Upper lobe of right lung (tissue), 1 donor: ENCODE measurements at places on chromosomes 13 and 19. TPM values are rescaled to one million over a fixed set of nuclear protein-coding genes. Genes with fewer than 3 reads are reported as not detected.

DNA sequence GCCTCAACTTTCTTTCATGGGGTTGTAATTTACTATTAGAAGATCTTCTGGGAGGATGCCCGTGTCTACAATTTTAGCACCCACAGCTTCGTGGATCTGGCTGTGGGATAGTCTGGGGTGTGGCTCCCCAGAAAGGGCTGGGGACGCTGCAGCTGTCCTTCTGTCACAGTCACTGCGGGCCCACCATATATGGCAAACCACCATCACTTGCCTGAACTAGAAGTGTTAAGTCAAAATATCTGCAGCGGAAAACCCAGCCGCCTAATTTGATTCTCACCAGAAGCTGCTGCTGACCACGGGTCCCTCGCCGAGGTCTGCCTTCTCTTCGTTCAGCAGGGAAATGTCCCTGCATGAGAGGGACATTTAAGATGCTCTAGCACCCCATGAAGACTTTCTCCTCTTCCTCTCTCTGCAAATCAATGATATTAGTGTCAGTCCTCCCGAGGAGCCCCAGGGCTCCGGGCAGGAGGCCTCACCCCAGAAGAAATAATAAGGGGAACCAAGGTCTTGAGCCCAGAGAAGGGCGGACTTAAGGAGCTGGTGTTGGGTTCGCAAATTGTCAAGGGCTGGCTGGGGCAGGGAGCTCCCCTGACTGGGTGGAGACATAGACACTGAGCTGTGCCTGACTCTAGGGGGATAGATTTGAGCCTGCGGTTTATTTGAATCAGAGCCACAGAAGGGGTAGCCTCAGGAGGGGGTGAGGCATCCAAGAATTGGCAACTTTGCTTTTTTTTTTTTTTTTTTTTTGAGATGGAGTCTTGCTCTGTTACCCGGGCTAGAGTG, 3.0 kb upstream of the MATK start:
- H3K4me3 ChIP-seq: no peak overlapping the region
- DNase-seq: no peak
- peaks cover 2% of the 10 kb centered on the region for H3K27me3 ChIP-seq
- no peaks in the 10 kb centered on the region for H3K4me1 ChIP-seq
- no peaks in the 10 kb centered on the region for H3K36me3 ChIP-seq

DNA sequence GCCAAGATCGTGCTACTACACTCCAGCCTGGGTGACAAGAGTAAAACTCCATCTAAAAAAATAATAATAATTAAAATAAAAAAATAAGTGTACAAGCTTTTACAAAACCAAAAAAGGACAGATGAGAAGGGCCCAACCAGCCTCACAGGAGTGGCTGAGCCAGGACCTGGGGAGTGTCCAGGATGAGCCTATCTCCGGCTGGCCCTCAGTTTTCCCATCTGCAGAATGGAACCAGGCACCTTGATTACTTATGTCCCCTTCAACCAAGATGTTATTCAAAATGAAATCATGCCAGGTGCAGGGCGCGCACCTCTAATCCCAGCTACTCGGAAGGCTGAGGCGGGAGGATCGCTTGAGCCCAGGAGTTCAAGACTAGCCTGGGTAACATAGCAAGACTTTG, 9.5 kb upstream of the IFI30 start:
- DNase-seq: no peak
- H3K4me3 ChIP-seq: no peak overlapping the region
- H3K4me1 ChIP-seq: peaks cover 12% of the 10 kb centered on the region
- H3K27ac ChIP-seq: no peak overlapping the region

DNA sequence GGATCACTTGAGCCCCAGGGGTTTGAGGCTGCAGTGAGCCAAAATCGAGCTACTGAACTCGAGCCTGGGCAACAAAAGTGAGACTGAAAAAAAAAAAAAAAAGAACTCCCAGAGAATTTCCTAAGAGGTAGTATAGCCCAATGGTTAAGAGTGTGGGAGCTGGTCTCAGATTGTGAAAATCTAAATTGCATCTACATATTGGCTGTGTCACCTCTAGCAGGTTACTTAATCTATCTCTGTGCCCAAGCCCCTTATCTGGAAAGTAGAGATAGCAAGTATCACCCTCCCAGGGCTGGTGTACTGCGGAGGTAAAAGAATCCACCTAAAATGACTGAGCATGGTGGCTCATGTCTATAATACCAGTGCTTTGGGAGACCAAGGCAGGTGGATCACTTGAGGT, 3.7 kb upstream of the PLAUR start:
- no peaks in the 10 kb centered on the region for H3K27me3 ChIP-seq
- H3K27ac ChIP-seq: no peak overlapping the region
- peaks cover 9% of the 10 kb centered on the region for H3K4me1 ChIP-seq
- H3K36me3 ChIP-seq: no peaks in the 10 kb centered on the region
- no peak overlapping the region for H3K4me3 ChIP-seq

GRCh38 chr13:45628094-45628493, 12.6 kb upstream of the ERICH6B start:
- H3K36me3 ChIP-seq: no peaks in the 10 kb centered on the region
- no peaks in the 10 kb centered on the region for H3K4me1 ChIP-seq

Gene MARK4
- total RNA-seq: 30.0 TPM

Gene PTGER1
- 2.5 TPM for total RNA-seq

Gene ZNF345
- 6.7 TPM for total RNA-seq
